ENCODE measurements at places on chromosomes 5 and 9.

DNA sequence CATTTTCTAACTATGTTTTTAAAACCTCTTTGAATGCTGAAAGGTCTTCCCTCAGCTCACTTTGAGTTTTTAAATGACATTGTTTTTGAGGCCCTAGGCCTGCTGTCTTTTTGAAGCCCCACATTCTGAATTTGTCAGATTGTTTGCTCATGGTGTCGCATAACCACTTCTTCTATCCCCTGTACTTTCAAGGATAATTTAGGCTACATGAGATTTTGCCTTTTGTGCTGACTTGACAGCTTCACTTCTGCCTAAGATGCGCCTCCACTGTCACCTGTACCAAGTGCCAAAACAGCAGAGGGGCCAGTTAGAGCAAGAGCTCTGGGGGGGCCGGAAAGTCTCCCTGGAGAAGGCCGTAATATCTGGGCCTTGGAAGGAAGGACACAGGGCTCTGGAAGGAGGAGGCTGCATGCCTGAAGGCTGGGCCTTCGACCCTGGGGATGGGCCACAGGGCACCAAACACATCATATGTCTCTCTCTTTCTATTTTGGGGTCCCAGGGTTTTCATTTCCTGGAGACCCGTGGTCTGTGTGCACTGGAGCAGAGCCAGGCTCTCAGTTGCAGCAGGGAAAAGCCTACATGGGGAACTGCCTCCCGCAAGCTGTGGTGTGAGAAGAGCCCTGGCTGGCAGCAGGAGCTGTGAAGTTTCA lies 49.1 kb downstream of the NDST1 start:
- no peak for DNase-seq

GRCh38 chr9:126754436-126755316 lies 50.2 kb upstream of the ZBTB43 start:
- DNase-seq, result no peak

- DNase-seq, result no peak
These were observed 46.2 kb upstream of the PCSK5 start for GRCh38 chr9:75844321-75844720.

- DNase-seq, result no peak
These were observed 2.2 kb downstream of the LCN6 start for GRCh38 chr9:136746155-136746490.

DNA sequence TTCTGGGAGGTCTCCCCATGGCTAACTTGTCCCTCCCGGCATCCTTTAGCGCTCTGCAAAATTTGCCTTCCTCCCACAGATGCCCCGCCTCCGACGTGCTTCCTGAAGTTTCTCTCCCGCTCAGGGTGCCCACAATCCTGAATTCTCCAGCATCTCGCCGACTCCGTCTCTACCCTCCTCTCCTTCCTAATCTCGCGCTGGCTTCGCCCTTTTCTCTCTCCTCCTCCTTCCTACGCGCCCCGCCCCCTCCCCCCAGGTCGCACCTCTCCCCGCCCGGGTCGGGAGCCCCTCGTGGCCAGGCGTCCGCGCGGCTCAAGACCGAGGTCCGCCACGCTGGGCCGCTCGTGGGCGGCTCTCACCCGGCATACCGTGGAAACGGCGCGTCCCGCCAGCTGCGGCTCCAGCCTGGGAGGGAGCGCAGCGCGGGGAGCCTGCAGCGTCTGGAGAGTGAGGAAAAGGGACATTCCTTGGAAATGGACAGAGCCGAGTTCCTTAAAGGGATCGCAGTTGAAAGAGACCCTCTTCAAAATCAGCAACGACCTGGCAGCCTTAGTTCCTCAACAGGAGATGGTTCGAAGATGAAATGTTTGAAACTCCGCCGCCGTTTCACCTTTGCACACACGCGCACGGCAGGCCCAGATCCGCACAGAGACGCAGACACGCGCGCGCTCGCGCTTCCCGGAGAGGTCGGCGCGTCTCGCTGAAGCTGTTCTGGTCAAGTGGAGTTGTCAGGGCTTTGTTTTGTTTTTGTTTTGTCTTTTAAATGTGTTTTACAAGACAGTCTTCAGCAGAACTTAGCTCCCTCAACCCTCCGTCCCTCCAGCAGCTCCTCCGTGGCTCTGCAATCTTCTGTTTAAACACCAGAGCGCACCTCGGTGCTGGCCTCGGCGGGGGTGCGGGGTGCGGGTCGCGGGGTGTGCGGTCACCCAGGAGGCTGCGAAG lies 5.0 kb upstream of the IRX2 start:
- DNase-seq, result no peak
